A549 treated with CpdA at 1 μM for 4 hours (cell line): ENCODE measurements at places on chromosomes 6 and 20. TPM values are rescaled to one million over a fixed set of nuclear protein-coding genes. Genes with fewer than 3 reads are reported as not detected.

Gene HLA-DRB5
- total RNA-seq, result not detected in 5 replicates

Gene FAM209A
- total RNA-seq, result 0.17 to 0.59 TPM (median 0.40 TPM) in 3 of 5 replicates, not detected in the others

Gene DAAM2
- total RNA-seq, result 0.01 to 0.06 TPM in 2 of 5 replicates, not detected in the others

Gene TOMM34
- 39.4 to 43.9 TPM (median 42.4 TPM) in 5 replicates for total RNA-seq

Gene NNAT
- total RNA-seq, result not detected in 5 replicates

Gene TREM2
- total RNA-seq, result not detected in 5 replicates

Gene POPDC3
- total RNA-seq, result 27.3 to 30.5 TPM (median 30.1 TPM) in 5 replicates

Gene OR2B6
- 0.15 to 0.23 TPM (median 0.19 TPM) in 3 of 5 replicates, not detected in the others for total RNA-seq

Gene ABRACL
- 44.7 to 62.1 TPM (median 48.6 TPM) in 5 replicates for total RNA-seq

Gene CD109
- total RNA-seq, result 21.3 to 37.3 TPM (median 29.2 TPM) in 5 replicates

Gene CYP21A2
- total RNA-seq, result not detected in 5 replicates

Gene PPP1R16B
- total RNA-seq, result 0.09 to 0.14 TPM (median 0.13 TPM) in 5 replicates

Gene ISM1
- 0.10 to 0.64 TPM (median 0.42 TPM) in 5 replicates for total RNA-seq

Gene PPP1R11
- 41.4 to 46.0 TPM (median 43.2 TPM) in 5 replicates for total RNA-seq
